ENCODE measurements at places on chromosomes 4 and X.

- DNase-seq: no peak
Measured at GRCh38 chrX:65707151-65707550, 39.7 kb downstream of the MSN start.

DNA sequence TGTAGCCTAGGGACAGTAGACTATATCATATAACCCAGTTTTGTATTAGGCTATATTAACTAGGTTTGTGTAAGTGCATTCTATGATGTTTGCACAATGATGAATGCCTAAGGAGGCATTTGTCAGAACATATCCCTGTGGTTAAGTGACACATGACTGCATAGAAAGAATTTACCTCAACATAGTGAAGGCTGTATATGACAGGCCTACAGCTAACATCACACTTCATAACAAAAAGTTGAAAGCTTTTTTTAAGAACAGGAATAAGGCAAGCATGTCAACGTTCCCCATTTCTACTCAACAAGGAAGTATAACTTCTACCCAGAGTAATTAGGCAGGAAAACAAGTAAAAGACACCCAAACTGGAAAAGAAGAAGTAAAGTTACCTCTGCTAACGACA, 165.9 kb upstream of the NDST4 start:
- DNase-seq: no peak

- DNase-seq: no peak
Measured at GRCh38 chrX:155270969-155271368, 6.7 kb upstream of the RAB39B start.

DNA sequence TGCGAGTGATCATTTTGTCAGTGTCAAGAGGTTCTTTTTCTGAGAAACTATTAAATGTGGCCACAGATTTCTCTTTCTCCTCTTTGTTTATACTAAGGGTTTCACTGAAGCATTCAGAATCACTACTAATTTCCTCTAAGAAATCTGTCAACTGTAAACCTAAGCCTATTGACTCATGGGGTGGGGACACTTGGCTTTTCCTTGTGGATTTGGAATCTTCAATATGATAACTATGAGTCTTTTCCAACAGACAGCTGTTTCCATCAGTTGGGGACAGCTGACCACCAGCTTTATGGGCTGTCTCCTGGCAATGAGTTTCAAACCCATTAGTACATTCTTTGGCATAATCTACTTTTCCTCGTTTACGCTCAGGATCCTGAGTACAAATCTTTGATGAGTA, 13.8 kb downstream of the PGRMC1 start:
- no peak for DNase-seq

GRCh38 chrX:67207912-67208311, 335.9 kb upstream of the AR start:
- DNase-seq: no peak

GRCh38 chr4:52622564-52622963, 36.5 kb downstream of the USP46 start:
- no peak for DNase-seq

GRCh38 chr4:15809466-15809865, 31.3 kb downstream of the CD38 start:
- DNase-seq: no peak

DNA sequence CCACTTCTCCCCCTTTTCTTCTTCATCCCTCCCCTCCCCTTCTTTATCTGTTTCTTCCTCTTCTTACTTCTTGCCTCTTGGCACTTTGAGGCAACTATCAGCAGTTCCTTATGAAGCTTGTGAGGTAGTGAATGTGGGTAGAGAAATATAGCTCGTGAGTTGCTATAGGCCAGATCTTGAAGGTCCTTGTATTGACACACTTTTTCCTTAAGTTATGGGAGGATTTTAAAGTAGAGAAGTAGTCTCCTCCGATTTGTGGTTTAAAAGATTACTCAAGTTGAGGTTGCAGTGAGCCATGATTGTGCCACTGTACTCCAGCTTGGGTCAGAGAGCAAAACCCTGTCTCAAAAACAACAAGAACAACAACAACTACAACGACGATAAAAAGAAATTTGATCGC, 3.4 kb upstream of the RRAGB start:
- DNase-seq: no peak

- no peak for DNase-seq
Measured at GRCh38 chrX:154355094-154355775, 19.2 kb downstream of the FLNA start.

DNA sequence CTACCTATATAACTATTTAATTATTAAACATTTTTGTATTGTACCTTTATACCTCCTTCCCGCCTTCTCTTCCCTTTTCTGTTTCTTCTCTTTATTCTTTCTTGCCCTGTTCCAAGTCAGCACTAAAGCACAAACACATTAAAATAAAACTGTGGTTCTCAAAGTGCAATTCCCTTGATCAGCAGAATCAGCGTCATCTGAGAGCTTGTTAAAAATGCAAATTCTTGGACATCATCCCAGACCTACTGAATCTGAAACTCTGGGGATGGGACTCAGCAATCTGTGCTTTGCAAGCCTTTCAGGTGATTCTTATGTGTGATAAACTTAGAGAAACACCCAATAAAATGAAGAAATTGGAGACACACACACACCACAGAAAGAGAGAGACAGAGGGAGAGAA, 178.4 kb upstream of the BMP3 start:
- no peak for DNase-seq

- DNase-seq: no peak
Measured at GRCh38 chr4:38650133-38650532, 13.9 kb upstream of the KLF3 start.

DNA sequence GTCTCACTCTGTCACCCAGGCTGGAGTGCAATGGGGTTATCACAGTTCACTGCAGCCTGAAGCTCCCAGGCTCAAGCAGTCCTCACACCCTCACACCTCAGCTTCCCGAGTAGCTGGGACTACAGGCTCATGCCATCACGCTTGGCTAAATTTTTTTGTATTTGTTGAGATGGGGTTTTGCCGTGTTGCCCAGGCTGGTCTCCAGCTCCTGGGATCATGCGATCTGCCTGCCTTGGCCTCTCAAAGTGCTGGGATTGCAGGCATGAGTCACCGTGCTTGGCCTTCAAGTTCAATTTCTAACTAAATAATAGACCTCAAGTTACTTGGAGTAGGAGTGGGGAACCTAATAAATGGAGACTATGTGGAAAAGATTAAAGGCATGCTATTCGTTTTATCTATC, 48.9 kb downstream of the MND1 start:
- peak; percentile 74 for DNase-seq

DNA sequence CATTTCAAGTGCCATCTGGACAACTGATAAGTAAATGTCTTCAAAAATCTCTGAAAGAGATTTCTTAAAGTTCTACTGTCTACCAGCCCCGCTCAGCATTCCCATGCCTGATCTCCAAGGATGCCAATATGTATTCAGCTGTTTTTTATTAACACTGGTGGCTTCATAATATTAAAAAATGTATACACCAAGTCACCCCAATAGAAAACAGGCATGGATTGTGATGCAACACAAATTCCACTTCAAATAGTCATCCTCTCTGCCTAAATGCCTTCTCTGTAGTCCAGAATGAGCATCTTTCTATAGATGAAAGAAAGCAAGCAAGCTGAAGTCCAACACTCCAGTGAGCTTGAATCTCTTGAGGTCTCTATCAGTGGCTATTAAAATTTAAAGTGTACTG, 152.2 kb upstream of the PPARGC1A start:
- no peak for DNase-seq

Measured in kidney glomerular epithelial cell (primary cell).